ENCODE measurements at places on chromosomes 6 and 20. TPM values are rescaled to one million over a fixed set of nuclear protein-coding genes. Genes with fewer than 3 reads are reported as not detected.

- no peak for DNase-seq
These were observed 37.9 kb downstream of the MAFB start for GRCh38 chr20:40651151-40651550.

DNA sequence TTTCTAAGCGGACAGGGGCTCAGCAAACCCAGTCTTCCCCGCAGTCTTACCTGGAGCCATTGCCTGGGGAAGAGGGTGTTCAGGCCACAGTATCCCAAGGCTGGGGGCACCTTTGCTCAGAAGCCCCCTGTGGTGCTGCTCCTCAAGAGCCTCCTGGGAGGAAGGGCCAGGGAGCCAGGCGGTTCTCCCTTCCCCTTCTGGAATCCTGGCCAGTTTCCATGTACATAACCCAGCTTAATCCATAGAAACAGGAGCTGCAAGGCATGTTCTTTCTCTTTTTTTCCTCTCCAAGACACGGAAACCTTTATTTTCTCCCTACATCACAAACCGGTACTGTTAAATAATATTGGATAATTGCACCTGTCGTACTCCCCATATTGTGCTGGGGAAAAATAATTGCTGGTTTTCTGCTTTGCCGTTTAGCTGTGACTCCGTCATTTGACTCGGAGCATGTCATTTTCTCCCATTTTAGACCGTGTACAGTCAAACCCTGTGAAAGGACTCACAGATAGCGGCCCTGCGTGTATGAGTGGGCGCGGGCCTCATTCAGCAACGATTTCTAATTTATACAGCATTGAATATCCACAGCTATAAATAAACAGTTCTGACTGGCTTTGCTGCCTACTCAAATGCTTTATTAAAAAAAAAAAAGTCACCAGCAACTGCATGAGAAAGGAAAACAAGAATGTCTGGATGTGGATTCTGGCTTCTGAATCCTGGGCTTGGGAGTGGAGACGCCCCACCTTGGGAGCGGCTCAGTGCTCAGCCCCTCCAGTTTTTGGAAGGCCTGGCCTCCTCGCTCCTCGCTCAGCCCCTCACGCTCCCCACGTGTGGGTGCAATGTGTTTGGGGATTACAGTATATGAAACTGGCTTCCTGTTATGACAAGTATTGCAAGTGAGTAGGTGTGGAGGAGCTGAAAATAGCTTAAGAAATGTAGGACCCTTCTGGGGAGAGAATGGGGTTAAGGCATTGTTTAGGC lies 67.3 kb downstream of the ADTRP start:
- DNase-seq: no peak

- no peak for DNase-seq
These were observed 21.1 kb upstream of the AIG1 start for GRCh38 chr6:143039548-143039947.

- DNase-seq: no peak
These were observed 299.4 kb upstream of the NRSN1 start for GRCh38 chr6:23826572-23826971.

- no peak for DNase-seq
These were observed 849 bp downstream of the GSTA4 start for GRCh38 chr6:52994031-52994838.

GRCh38 chr6:168061269-168062210 lies 17.5 kb downstream of the FRMD1 start:
- DNase-seq: no peak

DNA sequence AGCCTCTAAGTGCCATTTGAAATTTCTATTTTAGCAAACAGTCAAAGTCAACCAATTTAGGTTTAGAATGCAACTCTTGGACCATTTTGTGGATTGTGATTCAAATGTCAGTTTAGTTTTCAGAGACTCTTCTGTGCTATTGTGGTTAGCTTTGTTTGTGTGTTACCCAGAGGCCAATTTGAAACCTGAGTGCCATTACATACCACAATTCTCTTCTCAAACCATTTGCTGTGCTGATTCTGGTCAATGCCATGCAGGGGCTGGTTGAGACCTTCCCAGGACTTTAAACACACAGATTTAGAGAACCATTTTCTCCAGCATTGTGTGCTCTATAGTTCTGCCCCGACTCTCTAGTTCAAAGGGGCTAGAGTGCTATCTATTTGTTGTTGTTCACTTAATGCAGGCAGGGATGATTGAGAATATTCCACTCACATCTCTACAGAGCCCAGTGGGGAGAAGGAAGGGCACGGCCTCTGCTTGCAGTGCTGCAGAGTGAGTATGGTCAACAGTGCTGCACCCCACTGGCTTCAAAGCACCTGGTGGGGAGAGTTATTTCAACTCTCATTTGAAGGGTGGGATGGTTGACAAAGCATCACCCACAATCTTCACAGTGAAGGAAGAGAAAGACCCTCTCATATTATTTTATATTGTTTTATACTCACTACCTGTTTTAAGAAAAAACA lies 738.2 kb downstream of the COL12A1 start:
- DNase-seq: no peak

GRCh38 chr20:39338469-39339376 lies 376.6 kb downstream of the DHX35 start:
- DNase-seq: no peak

GRCh38 chr6:106244931-106245330 lies 80.6 kb downstream of the ATG5 start:
- no peak for DNase-seq

DNA sequence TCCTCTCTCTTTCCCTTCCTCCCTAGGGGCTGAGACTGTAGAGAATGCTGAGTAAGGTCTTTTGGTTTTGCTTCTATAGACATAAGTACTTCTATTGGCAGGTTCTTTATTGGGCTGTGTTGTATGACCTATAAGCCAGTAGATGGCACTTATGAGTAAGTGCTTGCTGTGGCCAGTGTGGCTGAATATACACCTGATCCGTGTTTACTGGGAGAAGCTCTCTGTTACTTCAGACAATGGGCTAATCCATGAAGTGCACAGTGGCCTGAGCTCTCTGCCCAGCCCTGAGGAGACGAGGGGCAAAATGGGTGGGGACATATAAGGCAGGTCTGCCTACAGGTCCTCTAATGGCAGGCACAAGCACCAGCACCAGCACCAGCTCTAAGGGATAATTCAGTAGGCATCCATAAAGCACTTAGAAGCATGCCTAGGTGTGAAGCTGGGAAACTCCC lies 610.3 kb downstream of the RNF144B start:
- no peak for DNase-seq

DNA sequence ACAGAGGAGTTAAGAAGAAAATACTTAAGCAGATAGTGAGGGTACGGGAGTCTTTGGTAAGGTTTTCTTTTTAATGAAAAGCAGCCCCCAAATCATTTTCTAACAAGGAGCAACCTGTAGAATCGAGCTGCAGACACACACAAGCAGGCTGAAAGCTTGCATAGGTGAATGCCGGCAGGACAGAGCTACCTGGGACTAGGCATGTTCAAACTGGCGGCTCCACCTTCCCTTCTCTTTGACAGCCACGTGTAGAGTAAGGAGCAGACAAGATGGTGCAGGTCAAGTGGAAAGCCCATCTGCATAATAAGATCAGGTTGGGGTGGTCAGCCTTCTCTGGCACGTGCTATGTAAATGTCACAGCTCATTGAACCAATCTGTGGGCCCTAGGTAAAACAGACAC lies 1292.4 kb downstream of the EPHA7 start:
- DNase-seq: no peak

DNA sequence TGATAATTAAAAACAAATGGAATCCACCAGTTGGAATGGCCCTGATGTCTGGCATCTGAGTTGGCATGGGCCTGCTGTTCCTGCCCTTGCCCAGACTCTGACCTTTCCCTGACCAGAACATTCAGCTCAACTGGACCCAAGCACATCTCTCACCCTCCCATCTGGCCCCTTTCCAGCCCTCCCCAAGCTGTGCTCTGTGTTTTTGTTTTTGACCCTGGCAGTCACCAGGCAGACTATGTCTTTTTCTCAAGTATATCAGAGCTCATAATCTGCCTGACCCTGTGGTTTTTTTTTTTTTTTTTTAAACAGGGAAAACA lies 117.6 kb downstream of the TRDN start:
- DNase-seq: no peak

DNA sequence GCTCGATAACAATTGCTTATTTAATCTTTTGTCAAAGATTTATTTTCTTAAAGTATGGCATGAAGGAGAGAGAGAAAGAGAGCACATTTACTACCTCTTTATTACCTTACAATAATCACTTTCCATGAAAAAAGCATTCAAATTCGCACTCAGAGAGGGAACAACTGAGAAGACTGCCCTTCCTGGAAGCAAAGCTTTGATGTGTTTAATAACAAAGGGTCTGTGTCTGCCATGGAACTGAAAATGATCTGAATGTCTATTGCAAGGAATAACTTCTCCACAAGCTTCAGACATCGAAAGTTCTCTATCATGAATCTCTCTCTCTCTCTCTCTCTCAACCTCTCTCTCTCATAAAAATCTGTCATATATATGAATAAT lies 308.9 kb downstream of the HDGFL1 start:
- DNase-seq: no peak

DNA sequence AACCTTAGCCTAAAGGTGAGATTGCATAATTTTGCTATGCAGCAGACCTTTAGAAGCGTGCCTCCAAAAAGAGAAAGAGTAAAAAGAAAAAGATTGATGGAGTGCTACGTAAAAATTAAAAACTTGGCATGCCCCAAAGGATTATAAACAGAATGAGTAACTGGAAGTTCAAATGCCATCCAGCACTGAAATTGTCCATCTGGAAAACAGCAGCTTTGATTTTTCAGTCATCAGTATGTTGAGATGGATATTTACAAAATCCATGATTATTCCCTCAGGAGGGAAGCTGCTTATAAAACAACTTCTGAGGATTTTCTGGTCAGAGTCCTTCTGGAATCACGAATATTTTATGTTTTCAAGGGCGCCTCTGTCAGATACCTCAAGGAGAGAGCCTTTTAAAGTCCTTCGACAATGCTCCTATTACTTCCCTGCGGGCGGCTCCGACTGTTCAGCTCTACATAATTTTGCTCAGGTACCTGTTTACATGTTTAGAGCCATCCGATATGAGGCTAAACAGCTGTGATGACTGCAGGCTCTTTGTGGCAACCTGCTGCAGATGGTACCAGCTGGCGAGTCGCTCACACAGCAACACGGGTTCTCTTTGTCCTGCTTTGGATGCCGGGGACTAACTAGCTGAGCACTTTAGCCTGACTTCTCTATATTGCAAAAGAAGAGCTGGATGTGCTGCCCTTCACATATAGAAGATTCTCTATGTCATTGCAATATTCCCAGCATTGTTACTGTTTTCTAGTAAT lies 83.3 kb downstream of the RCAN2 start:
- no peak for DNase-seq

- no peak for DNase-seq
These were observed 275.0 kb downstream of the KHDC1L start for GRCh38 chr6:72950114-72950860.

- DNase-seq: no peak
These were observed 6.5 kb upstream of the BTN3A2 start for GRCh38 chr6:26358511-26358981.

The SEMG1 gene
- polyA plus RNA-seq: not detected

The TREM2 gene
- 0.28 TPM for polyA plus RNA-seq

The SNPH gene
- 2.3 TPM for polyA plus RNA-seq

The GINS1 gene
- 8.9 TPM for polyA plus RNA-seq

The ESR1 gene
- polyA plus RNA-seq: 0.63 TPM

The OLIG3 gene
- polyA plus RNA-seq: not detected

The GGTLC1 gene
- 0.16 TPM for polyA plus RNA-seq

The C20orf173 gene
- not detected for polyA plus RNA-seq

Data from large intestine (tissue), 12 donors.